ENCODE measurements at places on chromosomes 7 and 10.

DNA sequence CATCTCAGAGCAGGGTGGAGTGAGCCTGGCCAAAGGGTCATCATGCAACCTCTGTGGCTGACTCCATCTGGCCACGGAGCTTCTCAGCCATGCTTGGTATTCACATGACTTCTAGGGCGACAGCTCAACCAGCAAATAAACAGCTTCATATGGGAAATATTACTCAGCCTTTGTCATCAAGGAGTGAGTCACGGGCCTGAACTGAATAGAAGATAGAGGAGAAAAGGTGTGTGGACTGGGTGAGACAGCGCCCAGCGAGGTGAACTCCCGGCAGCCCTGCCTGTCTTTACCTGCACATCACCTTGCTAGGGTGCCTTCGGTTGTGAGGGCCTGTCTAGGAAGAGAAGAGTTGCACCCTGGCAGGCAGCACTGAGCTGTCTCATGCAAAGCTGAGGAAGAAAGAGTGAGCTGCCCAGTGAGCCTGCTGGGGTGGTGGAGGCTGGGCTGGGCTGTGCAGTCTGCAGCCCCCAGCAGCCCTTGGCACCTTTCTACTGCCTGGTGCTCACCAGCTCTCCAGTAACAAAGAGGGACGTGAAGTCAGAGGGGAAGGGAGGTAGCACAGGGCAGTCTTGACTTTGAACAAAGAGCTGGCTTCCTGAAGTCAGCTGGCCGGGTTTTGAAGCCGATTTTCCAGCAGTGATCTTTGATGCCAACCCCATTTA is 114.2 kb downstream of the EGFR start:
- DNase-seq = no peak

DNA sequence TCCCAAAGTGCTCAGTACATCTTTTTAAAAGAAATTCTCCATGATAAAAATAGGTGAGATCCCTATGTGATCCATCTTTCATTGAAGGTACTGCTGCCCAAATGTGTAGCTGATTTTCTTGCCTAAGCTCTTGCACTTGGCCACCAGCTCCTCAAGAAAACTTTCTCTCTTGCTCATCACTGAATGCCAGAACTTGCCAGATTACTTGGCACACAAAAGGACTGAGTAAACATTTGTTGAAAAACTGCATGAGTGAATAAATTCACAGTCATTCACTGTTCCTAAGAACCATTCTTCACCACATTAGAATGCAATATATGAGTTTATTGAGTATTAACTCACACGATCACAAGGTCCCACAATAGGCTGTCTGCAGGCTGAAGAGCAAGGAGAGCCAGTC is 99.9 kb downstream of the TRIL start:
- DNase-seq = no peak

DNA sequence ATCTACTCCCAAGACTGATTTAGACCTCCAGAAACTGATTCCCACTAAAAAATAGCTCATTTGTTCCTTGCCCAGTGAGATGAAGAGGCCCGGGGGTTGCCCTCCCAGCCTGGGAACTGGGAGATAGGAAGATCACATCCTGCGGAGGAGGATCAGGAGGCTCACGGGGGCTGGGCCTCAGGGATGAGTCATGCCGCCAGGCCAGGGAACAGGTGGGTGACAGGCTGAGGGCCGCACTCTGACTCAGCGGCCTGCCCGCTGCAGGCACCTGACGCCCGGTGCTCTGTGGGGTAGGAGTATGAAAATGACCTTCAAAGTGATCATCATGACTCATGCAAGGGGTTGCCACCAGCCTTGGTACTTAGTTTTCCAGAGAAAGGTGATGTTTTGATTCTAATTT is 104.5 kb upstream of the ZPBP start:
- peak; percentile 23 for DNase-seq

DNA sequence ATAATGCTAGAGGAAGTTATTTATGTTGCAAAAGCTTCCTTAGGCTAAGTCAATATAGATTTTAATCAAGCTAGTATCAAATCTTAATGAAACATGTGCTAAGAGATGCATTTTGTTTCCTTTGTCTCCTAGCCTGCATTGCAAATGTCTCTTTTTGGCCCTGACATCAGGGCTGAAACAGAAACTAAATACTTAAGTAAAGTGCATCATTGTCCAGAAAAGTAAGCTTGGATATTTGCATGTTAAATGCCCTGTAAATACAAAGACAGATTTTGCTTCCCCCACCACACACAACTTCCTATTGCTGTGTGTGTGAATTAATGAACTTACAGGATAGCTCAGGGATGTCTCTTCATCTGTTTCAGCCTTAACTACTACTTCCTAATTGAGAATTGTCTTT is 10.0 kb upstream of the STAMBPL1 start:
- DNase-seq = no peak

DNA sequence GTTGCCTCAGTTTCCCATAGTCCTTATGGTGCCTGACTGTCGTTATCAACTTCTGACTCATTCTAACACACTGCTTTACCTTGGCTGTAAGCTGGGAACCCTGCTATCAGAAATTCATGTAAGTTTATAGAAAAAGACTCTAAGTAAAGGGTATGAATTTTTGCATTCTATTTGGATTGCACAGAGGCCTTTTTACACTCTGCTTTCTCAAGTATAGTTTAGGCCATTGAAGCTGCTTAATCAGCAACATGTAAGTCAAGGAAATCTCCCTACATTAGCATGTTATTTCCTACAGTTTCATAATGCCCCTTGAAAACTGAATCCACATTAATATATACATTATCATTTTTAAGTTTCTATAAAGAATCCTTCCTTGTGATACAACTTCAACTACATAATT is 17.1 kb upstream of the ITGB8 start:
- no peak for DNase-seq

DNA sequence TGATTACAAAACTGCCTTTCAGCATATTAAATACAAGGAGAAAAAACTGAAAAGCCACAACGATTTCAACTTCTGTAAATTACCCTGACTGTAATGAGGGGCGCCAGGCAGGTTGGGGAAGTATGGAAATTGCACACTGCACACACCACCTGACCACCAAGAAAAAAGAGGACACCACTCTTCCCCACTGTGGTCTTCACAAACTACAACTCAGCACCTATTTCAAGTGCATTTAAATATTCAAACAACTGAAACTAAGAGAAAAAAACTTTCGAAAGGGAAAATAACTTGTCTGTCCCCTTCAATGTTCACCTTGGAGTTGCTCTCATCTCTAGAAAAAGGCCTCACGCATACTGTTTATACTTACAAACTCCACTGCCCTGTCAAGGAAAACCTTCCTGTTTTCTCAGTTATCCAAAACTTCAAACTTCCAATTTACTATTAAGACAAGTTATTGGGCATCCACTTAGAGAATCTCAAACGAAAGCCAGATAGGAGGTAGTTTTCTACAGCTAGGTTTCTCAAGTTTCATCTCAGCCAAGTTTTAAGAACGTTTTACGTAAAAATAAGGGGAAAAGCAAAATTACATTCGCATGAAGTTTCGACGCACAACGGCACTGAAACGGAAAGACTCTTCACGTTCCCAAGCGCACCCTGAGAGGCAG is 1.4 kb downstream of the LARP4B start:
- no peak for DNase-seq

DNA sequence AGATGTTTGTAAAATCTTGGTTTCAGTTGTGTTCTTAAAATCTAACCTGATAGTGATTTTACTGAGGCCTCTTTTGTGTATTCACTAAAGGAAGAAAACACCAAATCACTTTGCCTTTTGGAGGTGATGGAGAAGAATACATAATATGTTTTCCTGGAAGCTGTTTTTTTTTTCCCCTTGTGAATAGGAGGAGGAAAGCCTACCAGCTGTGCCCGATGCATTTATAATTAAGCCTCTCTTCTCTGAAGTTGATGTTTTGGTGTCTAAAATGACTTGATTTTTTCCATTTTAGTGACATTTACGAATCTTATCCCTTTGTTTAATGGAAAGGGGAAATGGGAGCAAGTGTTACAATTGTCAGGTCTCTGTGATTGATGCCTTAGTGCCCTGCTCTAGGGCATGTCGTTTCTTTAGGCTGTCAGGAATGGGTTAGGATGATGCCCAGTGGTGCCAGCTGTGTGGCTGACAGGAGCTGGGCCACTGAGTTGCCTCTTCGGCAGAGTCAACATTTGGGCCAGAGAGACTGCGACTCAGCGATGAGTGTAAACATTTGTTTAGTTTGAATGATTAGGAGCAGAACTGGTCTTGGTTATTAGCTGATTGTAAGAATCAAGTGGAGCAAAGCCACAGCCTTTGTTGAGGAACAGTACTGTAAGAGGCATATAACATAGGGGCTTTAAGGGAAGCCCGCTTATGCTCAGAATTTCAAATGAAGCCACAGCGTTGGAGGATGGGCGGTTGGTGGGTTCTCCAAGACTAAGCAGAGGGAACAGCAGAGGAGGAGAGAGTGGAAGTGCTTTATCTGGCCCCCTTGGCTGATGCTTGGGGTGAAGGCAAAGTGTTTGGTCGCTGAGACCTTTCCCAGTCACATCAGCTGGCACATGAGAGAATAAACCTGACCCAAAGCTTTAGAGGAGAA is 81.6 kb downstream of the CDK14 start:
- DNase-seq = no peak

- no peak for DNase-seq
Observed at GRCh38 chr7:136142583-136142982, 165.4 kb upstream of the MTPN start.

DNA sequence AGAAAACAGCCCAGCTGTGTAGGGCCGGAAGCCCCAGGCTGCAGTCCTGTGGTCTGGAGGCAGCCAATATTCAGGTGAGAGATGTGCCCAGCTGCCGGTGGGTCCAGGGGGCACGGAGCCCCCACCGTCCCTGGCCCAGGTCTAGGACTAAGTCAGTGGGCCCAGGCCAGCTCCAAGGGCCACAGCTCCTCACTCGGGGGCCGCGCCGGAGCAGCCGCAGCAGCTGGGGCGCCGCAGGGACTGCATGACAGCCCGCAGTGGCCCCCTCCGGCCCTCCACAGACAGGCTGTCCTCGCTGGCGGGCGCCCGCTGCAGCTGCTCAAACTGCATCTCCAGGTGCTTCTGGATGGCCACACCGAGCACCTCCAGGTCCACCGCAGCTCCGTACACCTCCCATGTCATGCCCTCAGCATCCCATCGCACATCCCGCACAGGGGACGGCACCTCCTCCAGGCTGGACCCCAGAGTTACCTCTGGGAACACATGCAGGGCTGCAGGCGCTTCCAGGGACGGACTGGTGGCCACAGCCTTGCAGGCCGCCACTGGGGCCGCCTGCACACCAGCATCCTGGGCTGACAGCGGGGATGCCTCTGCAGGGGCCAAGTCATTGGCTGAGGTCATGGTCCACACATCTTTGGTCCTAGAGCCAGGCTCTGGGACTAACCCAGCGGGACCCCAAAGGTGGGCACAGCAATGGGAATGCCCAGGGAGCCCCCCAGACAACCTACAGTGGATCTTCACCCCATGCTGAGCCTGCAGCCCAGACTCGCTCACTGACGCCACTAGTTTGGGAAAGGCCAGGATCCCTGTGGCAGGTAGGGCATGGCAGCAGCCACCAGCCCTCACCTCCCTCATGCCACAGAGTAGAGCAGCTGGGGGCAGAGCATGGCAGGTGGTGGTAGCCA is 7.0 kb downstream of the GPRIN2 start:
- DNase-seq = no peak

DNA sequence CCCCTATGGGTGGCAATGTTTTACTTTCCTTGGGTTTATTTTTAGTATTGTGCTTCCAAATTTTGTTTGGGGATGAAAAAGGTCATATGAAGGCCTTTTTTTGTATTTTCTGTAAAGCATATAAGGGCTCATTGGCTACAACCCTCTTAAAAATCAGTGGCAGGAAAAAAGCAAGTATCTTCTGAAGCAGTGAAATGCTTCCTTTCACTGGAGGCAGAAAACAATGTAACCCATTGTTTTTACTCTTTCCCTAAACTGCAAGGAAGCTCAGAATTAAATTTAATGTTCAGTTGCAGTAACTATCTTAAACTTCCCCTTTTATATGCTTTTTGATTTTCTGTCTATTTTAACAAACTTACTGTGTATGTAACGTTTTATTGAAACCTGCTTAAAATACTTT is 148.7 kb upstream of the LYZL1 start:
- DNase-seq = no peak

DNA sequence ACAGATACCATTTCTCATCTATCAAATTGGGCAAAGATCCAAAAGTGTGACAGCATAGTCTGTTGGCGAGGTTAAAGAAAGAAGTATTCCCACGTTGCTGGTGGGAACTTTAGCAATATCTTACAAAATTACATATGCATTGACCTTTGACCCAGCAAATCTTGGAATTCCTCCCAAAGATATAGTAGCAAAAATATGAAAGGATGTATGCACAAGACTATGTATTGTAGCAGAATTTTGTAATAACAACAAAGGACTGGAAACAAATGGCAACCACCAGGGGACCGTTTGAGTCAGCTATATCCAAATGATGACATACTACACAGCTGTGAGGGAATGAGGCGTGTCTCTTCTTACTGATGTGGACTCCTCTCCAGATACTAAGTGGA is 50.2 kb downstream of the KCNH2 start:
- no peak for DNase-seq

GRCh38 chr7:6577369-6578113 is at the start of gene ZDHHC4:
TSS of gene ZDHHC4 (plus strand) at chr7:6577454. CDS start at chr7:6580562, 3,108 bp downstream.
- peak; percentile 75 for DNase-seq

GRCh38 chr10:131818510-131819234 is 82.1 kb upstream of the PPP2R2D start:
- DNase-seq = no peak

DNA sequence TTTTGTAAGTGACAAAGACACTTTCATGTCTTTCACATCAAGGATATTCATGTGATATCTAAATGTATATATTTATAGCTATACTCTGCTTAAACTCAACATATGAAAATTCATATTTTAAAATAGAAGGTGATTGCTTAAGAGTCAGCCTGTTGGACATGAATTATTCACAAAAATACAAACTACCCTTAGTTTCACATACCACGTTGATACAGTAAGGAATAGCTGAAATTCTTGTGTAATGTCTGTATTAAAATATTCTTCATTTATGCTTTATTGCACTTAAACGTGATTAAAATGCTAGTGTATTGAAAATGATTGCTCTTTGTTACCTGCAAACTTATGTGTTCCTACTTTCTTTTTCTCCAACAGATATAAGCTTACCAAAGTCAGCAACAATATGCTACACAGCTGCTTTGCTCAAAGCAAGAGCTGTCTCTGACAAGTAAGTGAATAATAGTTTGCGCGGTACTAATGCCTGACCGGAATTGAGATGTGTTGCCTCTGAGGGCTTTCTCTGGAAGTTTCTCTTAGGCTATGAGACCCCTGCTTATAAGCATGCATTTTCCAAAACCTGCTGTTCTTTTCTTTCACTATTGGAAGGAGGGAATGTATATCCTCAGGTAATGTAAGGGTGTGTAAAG is 133.8 kb downstream of the WNT2 start:
- no peak for DNase-seq

DNA sequence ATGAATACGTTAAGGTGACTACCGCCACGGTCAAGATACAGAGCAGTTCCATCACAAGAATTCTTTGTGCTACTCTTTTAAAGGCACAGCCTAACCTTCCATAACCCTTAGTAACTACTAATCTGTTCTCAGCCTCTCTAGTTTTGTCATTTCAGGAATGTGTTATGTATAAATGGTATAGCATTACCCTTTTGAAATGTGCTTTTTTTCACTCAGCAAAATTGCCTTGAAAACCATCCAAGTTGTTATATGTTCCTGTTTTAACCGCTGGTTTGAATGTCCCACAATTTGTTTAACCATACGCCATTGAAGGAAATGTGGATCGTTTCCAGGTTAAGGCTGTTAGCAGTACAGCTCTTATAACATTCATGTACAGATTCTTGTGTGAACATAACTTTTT is 32.0 kb downstream of the WAC start:
- no peak for DNase-seq

GRCh38 chr7:151299940-151300645 is 41.5 kb upstream of the NUB1 start:
- DNase-seq = no peak
